Activated naive CD4-positive, alpha-beta T cell treated with anti-CD3 and anti-CD28 coated beads for 36 hours (primary cell): ENCODE measurements at places on chromosomes 1 and 21. TPM values are rescaled to one million over a fixed set of nuclear protein-coding genes. Genes with fewer than 3 reads are reported as not detected.

DNA sequence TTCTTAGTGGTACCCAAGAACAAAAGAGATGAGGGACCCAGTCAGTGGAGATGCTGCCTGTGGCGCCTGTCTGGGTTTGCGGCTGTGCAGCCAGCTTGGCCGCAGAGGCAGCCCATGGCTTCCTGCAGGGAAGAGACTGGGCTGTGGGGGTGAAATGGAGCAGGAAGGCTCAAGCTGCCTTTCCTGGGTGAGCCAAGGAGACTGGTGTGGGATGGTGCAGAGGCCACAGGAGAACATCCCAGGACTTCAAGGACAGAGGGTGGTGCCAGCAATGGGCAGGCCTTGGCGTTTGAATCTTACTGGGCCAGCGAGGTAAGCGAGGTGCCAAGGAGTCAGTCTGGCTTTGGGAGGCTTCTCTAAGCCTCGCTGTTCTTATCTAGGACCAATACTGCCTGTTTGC lies 26.4 kb downstream of the KCNA10 start:
- no peak overlapping the region for H3K27ac ChIP-seq
- no peak for DNase-seq
- H3K4me3 ChIP-seq = no peak overlapping the region
- no peaks in the 10 kb centered on the region for H3K4me1 ChIP-seq

DNA sequence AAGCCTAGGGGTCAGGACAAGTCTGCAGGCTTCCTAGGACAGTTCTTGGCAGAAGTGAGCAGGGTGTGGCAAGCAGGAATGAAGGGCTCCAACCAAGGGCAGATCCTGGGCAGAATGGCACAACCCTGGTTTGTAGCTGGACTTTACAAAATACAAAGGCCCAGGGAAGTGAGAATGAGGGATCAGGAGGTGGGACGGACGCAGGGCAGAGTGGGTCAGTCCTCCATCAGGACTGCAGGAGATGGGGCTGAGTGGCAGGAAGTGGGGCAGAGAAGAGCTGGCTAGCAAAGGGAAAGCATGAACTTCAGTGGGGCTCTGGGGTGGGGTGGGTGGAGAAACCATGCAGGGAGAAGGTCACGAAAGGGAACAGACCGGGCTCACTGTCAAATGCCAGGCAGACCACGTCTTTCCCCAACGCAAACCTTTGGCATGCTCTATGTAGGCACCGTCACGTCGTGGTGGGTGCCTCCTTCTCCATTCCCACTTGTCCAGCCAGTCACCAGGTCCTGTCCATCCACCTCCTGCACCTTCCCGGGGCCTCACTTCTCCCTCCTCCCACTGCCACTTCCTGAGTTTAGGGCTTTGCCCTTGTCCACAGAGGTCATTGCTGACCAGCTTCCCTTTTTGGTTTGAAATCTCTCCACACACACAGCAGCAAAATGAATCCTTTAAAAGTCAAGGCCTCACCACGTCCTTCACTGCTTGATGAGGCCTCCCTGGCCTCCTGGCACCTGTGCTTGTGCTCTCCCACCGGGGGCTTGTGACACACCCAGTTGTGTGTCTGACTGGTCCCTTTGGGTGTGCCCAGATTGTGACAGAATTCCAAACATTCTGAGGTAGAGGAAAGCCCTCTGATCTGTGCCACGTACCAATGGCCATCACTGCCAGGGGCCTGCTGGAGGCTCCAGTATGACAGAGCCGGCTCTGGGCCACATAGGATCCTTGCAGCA lies 8.7 kb upstream of the CLDN19 start:
- H3K27me3 ChIP-seq = no peaks in the 10 kb centered on the region
- H3K36me3 ChIP-seq = peaks cover 26% of the 10 kb centered on the region
- DNase-seq = no peak
- H3K4me1 ChIP-seq = no peaks in the 10 kb centered on the region

- no peaks in the 10 kb centered on the region for H3K36me3 ChIP-seq
- no peak for DNase-seq
- no peaks in the 10 kb centered on the region for H3K4me1 ChIP-seq
- no peak overlapping the region for H3K4me3 ChIP-seq
Observed at GRCh38 chr1:7299329-7299799, 471.7 kb upstream of the VAMP3 start.

DNA sequence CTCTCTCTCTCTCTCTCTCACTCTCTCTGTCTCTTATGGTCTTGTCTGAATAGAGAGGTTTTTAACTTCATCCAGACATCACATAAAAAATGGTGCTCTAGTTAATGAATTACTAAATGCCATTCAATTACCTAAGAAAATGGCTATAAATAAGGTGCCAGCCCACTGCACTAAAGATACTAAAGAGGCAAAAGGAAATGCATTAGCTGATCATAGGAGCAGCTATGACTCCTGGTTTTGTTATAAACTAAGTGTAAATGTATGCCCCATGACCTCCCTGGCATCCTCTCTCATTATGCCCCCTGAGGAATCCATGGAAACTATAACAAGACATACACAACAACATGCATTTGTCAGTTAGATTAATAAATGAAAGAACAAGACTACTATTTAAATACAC lies 57.5 kb upstream of the PDC start:
- no peak overlapping the region for H3K27ac ChIP-seq
- H3K36me3 ChIP-seq = peaks cover 2% of the 10 kb centered on the region
- H3K27me3 ChIP-seq = no peaks in the 10 kb centered on the region
- H3K4me1 ChIP-seq = peaks cover 3% of the 10 kb centered on the region

GRCh38 chr1:242004751-242005495 lies 6.0 kb upstream of the MAP1LC3C start:
- no peaks in the 10 kb centered on the region for H3K36me3 ChIP-seq
- no peak overlapping the region for H3K27ac ChIP-seq
- peaks cover 2% of the 10 kb centered on the region for H3K27me3 ChIP-seq
- no peak overlapping the region for H3K4me3 ChIP-seq

DNA sequence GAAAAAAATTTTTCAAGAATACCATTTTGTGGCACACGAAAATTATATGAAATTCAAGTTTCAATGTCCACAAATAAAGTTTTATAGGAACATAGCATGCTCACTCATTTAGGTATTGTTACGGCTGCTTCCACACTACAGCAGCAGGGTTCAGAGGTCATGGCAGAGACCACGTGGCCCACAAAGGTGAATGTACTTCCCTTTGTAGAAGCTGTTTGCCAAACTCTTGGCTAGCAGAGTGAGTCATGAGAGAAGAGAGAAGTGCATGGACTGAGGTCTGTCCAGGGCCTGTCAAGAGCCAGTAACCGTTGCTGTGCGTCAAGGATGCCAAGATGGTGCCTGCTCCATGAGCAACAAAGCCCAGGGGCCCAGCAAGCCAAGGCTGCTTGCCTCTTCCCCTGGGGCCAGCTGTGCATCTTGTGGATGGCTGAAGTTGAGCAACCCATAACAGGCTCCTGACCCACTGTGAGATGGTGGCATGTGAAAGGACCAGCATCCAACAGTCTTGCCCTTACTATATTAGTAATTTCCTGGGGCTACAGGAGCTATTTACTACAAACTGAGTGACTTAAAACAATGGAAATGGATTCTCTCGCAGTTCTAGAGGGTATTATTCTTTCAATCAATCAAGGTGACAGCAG lies 64.8 kb upstream of the ATP5PO start:
- no peak overlapping the region for H3K27ac ChIP-seq

DNA sequence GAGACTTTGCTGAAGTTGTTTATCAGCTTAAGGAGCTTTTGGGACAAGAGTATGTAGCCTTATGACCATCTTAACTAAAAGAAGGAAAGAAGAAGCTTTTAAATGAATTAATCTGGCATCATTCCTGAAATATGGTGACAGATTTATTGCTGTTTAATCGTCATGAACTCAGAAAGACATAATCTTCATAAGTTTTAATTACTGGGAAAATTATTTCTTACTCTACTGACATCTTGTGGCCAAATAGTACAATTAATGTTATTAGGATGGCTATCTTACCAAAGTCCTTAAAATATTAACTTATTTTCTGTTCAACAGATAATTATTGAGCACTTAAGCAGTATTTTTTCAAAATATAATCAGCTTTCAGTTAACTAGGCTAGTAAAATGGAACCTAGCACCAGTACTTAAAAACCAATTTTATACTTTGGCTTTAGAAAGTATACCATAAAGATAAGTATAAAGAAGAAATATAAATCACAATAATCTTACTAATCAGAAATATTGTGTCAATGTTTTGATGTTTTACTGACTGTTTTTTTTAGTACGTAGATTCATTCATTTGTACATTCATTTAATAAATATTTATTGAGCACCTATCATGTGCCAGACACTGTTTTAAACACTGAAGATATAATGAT lies 34.7 kb upstream of the GPR25 start:
- no peak for DNase-seq
- H3K4me1 ChIP-seq = no peaks in the 10 kb centered on the region
- H3K27me3 ChIP-seq = no peaks in the 10 kb centered on the region
- H3K27ac ChIP-seq = no peak overlapping the region
- H3K36me3 ChIP-seq = peaks cover 3% of the 10 kb centered on the region

- H3K4me1 ChIP-seq = peaks cover 35% of the 10 kb centered on the region
- H3K36me3 ChIP-seq = peaks cover 70% of the 10 kb centered on the region
- no peaks in the 10 kb centered on the region for H3K27me3 ChIP-seq
- H3K27ac ChIP-seq = peak overlapping the region; percentile 99
- peak overlapping the region; percentile 87 for H3K4me3 ChIP-seq
Observed at GRCh38 chr1:37479255-37480124, 5.1 kb downstream of the ZC3H12A start.

DNA sequence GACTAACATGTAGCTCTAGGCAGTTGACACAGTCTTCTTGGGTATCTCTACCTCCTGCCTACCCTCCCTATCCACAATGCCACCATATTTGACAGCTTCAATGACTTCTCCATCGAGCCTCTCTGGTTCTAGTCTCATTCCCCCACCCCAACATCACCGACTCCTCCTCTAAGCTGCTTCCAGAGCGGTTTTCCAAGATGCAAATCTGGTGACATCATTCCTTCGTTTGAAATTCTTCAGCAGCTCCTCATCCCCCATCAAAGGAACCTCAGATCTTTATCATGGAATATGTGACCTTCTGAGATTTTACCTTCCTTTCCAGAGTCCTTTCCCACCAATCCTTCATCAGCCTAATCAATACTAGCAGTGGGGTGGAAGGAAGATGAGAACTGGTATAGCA lies 352.4 kb upstream of the RUNX1 start:
- no peak overlapping the region for H3K4me3 ChIP-seq
- peaks cover 22% of the 10 kb centered on the region for H3K4me1 ChIP-seq
- H3K36me3 ChIP-seq = no peaks in the 10 kb centered on the region
- H3K27me3 ChIP-seq = no peaks in the 10 kb centered on the region
- no peak for DNase-seq
- no peak overlapping the region for H3K27ac ChIP-seq

DNA sequence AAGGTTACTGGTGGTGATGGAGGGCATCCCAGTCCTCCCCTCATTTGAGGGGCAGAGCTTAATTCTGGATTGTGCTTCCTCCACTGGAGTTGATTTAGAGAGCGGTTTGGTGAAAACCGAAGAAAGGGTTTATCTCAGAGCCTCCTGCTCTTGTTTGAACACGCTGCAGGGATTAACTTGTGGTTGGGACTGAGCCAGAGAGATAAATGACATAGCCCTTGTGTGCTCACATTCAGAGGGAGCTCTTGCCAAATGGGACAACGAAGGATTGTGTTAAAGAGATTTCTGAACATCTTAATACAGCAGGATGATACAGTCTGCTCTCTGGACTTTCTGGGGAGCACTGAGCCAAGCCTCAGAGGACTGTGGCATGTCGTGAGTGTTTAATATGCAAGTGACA lies 308.2 kb downstream of the DISC1 start:
- H3K27ac ChIP-seq = no peak overlapping the region
- no peak overlapping the region for H3K4me3 ChIP-seq
- peaks cover 2% of the 10 kb centered on the region for H3K36me3 ChIP-seq
- no peak for DNase-seq

GRCh38 chr1:10941891-10942541 lies 70.4 kb upstream of the TARDBP start:
- H3K4me1 ChIP-seq = peaks cover 44% of the 10 kb centered on the region
- no peak overlapping the region for H3K27ac ChIP-seq
- peaks cover 50% of the 10 kb centered on the region for H3K27me3 ChIP-seq

DNA sequence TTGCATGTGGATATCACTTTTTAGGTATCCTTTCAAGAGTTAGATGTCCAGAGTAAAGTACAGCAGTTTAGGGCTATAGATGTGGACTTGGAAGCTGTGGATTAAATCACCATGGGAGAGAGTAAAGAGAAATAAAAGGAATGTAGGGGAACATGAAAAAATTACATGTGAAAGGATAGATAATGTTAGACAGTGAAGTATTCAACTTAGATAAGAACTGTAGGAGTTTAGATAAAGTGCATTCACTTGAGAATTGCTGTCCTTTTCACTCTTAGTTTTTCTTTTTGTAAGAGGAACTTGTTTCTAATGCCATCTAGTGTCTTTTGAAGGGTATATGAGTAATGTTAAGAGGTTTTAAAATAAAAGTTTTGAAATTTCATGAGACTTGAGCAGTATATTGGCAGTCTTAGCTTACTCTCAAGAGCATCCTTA lies 40.1 kb downstream of the MAST2 start:
- H3K4me3 ChIP-seq = no peak overlapping the region
- H3K27me3 ChIP-seq = no peaks in the 10 kb centered on the region
- no peak for DNase-seq
- H3K36me3 ChIP-seq = peaks cover 3% of the 10 kb centered on the region

DNA sequence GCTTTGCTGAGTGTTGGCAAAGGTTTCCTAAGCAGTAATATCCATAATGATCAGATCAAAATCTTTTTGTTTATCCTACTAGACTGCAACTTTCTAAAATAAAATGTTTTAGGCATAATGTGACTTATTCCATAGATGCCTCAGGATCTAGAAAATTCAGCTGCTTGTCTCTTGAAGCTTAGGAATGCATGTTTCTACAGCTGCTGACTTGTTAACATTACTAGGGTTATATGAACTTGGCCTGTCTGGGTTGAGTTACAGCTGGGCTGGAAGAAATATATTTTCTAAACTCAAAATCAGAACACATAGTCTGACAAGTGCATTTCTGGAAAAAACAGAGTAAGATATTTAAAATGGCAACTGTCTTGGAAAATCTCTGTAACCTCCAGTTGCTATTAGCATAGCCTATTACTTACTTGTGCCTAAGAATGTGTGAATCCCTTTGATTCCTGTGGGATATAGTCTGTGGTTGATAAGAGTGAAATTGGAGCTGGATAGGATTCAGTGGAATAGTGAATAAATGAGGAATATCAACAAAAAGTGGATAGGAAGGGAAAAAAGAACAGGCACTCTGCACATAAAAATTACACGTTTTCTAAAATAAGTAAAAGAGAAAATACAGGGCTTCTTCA lies 61.2 kb downstream of the RGS4 start:
- no peak for DNase-seq
- H3K4me3 ChIP-seq = no peak overlapping the region
- H3K36me3 ChIP-seq = no peaks in the 10 kb centered on the region
- no peaks in the 10 kb centered on the region for H3K27me3 ChIP-seq

The UTS2 gene
- not detected for total RNA-seq

The AKIRIN1 gene
- 58.5 TPM for total RNA-seq

The S100A13 gene
- total RNA-seq = 7.0 TPM

The PLPP3 gene
- not detected for total RNA-seq
